ENCODE measurements at places on chromosomes 5 and 9.

GRCh38 chr9:116096046-116096445 lies 57.5 kb upstream of the PAPPA start:
- DNase-seq: no peak

DNA sequence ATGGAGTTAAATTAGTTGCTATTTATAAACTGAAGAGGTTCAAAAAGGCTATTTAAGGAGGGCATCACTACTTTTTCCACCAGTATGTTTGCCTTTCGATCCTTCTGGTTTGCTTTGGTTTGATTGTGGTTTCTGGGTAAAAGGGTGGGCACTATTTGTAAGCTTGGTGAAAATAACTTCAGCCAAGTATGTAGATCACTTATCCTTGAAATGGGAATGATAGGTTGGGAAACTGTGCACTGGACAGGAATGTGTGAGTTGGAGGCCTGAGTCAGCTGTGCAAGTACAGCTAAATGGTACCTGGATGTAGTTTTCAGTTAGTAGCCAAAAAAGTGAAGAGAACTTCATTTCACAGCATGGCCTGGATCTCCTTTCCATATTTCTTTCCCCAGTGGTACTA lies 466.2 kb downstream of the ENC1 start:
- DNase-seq: no peak

DNA sequence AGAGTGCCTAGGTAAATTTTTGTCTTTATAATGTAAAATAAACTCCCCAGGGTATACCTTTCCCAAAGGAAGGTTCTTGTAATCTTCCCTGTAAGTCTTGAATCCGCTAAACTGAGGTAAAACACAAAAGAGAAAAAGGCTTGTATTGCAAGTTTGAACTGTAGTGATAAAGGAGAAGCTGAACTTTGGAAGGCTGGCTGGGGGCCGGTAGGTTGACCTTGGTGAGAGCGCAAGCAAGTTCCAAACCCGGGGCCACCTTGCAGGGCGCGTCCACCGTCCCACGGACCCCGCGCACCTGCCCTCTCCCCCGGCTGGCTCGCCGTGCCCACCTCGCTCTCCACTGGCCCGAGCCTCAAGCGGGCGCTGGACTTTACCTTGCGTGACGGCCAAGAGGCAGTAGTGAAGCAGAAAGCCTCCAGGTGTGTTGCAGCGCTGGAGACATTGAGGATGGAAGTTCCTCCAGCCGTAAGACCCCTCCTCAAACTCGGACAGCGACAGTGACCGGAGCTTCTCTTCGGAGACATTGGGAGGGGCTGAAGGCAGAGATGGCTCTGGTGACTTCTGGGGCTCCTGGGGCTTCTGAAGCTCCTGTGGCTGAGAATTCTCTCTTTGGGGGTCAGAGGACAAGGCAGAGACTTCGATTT lies 428 bp downstream of the SLCO4C1 start:
- DNase-seq: no peak

GRCh38 chr9:98144076-98144475 lies 25.1 kb upstream of the TRIM14 start:
- DNase-seq: no peak

- no peak for DNase-seq
Measured at GRCh38 chr5:123530728-123531127, 18.8 kb downstream of the CSNK1G3 start.

DNA sequence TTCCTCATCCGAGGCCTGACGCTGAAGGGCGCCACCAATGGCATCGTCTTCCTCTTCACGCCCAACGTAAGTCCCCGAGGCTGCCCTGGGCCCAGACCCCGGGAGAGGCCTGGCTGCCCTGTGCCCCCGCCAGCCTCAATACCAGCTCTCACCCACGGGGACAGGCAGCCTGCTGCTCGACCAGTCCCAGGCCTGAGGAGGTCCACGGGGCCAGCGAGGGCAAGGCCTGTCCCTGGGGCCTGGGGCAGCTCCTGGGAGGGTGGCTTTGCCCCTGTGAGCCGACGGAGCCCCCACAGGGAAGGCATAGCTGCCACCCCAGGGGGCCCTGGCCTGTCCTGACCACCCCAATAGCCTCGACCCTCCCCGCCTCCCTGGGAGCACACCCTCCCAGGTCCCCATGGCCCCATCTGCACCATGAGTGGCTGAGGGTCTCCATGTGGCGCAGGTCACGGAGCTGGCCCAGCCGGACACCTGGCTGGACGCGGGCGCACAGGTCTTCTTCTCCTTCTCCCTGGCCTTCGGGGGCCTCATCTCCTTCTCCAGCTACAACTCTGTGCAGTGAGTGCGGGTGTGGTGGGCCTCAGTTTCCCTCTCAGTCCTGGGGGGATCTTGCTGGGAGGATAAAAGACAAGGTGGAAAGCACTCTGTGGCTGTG lies 11.5 kb upstream of the SLC6A18 start:
- DNase-seq: no peak

DNA sequence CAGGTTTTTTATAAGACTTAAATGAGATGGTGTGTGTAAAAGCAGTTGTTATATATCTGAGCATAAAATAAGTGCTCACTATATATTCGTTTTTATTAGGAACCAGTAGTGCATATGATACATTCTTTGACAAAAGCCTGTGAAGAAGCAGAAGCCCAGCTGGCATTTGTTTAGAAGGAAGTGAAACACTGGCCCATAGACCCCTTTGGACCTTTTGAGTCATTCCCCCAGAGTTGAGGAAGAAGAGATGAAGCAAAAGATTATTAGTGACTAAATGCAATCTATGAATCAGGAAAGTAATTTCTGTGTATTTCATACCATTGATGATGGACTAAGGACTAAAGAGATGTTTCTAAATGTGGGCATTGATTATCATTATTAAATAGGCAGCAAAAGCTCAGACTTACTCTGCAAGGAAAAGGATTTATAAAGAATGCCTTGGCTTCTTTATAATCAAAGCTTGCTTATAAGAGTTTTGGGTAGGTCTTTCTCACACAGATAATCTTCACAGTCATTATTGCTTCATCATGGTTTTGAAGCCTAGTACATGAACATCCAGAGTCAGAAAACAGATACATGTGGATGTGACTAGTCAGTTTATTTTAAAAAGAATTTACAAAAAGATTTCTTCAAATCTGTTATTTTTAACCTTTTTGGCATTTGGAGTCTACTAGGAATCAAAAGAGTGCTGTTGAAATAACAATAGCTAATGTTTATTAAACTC lies 16.9 kb upstream of the FER start:
- DNase-seq: no peak

GRCh38 chr9:98381311-98382103 lies 126.1 kb upstream of the TBC1D2 start:
- DNase-seq: no peak

- DNase-seq: peak; percentile 24
Measured at GRCh38 chr9:121686930-121687541, 35.6 kb downstream of the DAB2IP start.

DNA sequence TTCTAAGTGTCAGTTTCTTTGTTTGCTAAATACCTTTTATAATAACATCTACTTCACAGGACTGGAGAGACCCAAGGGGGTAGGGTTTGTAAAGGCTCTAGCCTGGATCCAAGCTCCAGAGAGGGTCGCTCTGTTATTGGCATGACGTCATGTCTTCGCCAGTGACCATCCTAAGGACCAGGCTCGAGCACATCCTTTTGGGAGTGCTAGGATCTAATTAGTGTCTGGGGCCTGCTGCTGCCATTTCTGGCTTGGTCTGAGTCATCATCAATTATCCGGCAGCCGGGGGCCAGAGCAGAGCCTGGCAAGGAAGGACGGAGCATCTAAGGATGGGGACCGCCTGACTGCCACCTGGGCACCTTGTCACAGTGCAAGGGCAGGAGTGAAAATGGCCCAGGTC lies 153.0 kb downstream of the NSG2 start:
- DNase-seq: no peak

GRCh38 chr5:142235050-142235797 lies 89.6 kb downstream of the SPRY4 start:
- no peak for DNase-seq

DNA sequence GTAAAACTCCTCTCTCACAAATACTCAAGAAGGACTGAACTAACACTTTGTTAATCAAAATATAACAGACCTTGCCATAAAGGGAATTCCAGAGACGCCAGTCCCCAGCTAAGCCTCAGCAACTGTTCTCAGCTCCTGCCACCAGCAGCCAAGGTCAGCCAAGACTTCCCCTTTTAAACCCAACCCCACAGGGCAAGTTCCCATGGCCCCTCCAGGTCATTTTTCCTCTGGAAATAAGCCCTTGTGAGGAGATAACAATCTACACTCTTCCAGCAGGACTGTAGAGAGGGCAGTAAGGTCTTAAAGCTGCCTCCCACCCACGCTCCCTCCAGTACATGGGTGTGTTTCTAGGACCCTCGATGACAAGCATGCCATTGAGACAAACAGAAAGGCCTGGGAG lies 78.3 kb downstream of the DPYSL3 start:
- no peak for DNase-seq

GRCh38 chr9:131476777-131477345 lies 25.9 kb upstream of the POMT1 start:
- no peak for DNase-seq

DNA sequence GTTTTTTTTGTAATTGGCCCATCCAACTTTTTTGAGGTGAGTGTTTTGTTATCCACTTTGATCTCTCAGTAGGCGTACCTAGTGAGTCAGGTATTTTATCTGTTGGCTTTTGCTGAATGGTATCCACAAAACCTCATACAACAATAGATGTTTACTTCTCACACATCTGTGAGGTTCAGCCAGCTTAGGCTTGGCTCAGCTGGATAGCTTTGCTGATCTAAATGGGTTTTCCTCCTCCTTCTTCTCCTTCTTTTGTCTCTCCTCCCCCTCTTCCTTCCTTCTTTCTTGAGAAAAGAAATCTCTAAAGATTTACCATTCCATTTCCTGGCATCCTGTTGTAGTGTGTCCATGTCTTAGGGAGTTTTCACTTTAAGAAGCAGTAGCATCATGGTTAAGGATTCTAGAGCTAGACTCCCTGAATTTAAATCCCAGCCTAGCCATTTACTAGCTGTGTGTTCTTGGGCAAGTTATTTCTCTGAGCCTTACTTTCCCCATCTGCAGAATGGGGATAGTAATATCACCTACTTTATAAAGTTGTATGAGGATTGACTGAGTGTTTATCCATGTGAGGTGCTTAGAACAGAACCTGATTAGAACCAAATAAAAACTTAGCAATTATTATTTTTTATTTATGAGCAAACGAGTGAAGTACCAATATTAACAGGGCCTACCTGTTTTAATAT lies 126.3 kb downstream of the ARHGAP26 start:
- no peak for DNase-seq

DNA sequence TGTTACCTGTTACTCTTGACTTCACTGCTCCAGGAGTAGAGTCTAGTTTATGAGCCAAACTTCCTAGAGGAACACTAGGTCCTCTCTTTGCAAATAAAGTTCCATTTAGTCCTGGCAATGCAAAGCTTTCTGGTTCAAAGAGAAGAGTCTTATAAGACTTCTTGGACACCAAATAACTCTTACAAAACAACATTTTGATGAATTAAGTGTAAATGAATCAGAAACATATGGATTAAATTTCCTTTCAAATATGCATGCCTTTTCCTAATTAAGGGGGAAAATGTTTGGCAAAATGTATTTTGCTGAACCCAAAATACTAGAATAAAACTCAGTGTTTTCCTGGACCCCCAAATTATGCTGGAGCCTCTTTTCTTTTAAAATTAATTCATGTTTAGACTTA lies 388.0 kb downstream of the FGF10 start:
- DNase-seq: no peak

DNA sequence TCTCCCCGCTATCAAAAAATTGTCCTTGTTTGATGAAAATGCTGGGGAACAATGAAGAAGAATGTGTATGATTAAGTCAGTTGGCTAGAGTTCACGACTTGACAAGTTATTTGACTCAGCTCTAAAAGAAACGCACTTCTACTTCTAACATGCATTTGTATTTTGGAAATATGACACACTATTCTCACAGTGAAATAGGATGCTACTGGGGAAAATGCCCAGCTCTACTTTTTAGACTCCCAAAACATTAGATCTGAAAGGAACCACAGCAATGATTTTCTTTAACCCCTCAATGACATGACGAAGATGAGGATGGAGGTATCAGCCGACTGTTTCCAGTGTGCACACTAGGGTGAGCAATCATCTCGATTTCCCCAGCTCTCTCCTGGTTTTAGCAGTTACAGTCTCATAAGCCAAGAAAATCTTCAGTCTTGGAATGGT lies 83.6 kb upstream of the PCSK1 start:
- DNase-seq: no peak

DNA sequence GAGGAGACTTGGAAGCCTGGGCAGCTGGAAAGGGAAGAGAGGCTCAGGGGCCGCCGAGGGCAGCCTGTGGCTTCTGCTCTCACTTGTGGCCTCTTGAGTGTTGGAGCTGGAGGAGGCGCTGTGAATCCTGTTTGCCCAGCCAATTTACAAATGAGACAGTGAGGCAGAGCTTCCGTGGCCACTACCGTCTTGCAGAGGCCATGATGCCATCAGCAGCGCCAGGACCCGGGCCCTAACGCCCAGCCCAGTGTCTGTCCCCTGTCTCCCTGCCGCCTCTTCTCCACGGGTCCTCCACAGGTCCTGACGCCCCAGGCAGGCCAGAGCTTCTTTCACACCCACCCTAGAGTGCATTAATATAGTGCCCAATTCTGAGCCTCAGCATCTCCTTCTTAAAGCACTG lies 172.8 kb downstream of the GOLPH3 start:
- no peak for DNase-seq

DNA sequence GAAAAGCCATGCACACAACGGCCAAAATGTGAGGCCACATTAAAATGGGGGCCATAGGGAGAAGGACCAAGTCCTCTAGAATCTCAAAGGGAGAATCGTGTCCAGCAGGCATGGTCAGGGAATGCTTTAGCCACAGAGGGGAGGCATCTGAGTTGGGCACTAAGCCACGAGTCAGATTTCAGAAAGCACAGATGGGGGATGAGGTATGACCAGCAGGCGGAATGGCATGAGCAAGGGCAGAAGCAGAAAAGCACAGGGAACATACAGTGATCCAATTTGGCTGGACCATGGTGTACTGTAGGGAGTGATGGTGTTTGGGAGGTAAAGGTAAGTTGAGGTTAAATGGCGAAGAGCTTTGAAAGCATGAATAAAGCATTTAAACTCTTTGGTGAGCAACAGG lies 214.6 kb downstream of the TLE1 start:
- no peak for DNase-seq

- DNase-seq: no peak
Measured at GRCh38 chr9:121721770-121722169, 70.3 kb downstream of the DAB2IP start.

- DNase-seq: no peak
Measured at GRCh38 chr9:92656537-92656925, 13.4 kb downstream of the IPPK start.

DNA sequence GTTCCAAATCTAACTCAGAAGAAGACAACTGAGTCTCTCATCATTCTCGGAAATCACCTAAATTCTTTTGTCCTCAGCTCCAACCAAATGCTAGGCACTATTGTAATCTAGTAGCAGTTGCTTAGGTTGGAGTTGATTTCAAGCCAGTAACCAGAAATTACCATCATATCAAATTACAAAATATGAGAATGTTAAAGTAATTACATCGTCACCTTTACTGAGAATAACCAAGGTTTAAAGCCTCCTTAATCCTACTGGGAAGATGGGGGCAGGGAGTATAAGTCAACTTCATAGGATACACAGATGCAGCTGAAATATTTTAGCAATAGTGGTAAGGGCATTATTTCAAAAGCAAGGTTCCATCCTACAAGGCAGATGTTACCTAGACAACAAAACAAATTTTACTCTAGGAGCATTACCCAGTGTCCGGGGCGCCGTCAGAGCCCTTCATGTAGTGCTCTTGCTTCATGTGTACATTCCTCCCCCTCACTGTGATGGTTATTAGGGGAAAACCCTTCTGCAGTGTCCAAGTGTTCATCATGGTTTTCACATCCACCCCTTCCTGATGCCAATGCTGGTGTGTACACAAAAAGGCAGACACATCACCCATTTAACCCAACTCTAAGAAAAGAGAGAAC lies 19.5 kb downstream of the ERAP1 start:
- no peak for DNase-seq

GRCh38 chr9:29176786-29177185 lies 1603.5 kb upstream of the C9orf72 start:
- no peak for DNase-seq
